ENCODE measurements at places on chromosomes 13 and 19. TPM values are rescaled to one million over a fixed set of nuclear protein-coding genes. Genes with fewer than 3 reads are reported as not detected.

MYADM gene
- polyA plus RNA-seq = 86.3 TPM

ZNF737 gene
- polyA plus RNA-seq = 19.8 TPM

DNA sequence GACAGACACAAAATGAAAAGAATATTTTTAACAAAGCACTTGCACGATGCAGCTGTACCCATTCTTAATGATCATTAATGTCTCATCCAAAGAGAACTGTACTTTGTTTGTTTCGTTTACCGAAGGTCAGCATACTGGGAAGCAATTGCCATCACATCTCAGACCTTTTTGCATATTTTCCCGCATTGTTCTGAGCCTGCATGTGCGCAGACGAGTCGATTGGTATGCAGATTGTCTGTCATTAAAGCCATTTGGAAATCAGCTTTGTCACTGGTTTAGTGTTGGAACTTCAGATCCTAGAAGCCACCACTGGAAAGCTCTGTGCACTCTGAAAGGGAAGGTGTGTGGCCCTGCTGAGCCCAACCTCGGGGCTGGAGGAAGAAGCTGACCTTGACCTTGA lies 15.6 kb downstream of the SPACA7 start:
- DNase-seq = no peak

GRCh38 chr19:47240996-47241918 lies 10.3 kb upstream of the BBC3 start:
- peak; percentile 72 for DNase-seq

GRCh38 chr19:12293777-12294248 lies 870 bp downstream of the ZNF44 start:
- peak; percentile 56 for DNase-seq

- peak; percentile 93 for DNase-seq
Measured at GRCh38 chr19:52336117-52336790, at the start of gene ZNF610. TSS of gene ZNF610 (plus strand) at chr19:52336243. CDS start at chr19:52349173, 12,930 bp downstream.

DNA sequence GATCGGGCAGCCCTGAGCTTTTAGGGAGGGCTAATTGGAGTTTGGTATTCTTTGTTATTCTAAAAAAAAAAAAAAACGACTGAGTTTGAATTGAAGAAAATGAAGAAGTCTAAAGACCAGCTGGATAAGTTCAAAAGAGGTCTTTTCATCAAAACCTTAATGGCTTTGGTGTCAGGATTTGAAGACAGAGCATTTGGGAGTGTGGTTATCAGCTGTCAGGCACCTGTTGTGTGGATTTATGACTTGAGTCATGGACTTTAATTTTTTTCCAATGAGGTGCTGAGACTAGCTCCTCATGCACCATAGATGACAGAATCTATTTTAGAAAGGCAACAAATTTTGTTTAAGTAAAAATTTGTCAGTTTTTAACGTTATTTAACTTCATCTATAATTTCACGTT lies 72.5 kb downstream of the FREM2 start:
- no peak for DNase-seq

GRCh38 chr19:50460161-50460765 lies 16.0 kb upstream of the EMC10 start:
- DNase-seq = no peak

DNA sequence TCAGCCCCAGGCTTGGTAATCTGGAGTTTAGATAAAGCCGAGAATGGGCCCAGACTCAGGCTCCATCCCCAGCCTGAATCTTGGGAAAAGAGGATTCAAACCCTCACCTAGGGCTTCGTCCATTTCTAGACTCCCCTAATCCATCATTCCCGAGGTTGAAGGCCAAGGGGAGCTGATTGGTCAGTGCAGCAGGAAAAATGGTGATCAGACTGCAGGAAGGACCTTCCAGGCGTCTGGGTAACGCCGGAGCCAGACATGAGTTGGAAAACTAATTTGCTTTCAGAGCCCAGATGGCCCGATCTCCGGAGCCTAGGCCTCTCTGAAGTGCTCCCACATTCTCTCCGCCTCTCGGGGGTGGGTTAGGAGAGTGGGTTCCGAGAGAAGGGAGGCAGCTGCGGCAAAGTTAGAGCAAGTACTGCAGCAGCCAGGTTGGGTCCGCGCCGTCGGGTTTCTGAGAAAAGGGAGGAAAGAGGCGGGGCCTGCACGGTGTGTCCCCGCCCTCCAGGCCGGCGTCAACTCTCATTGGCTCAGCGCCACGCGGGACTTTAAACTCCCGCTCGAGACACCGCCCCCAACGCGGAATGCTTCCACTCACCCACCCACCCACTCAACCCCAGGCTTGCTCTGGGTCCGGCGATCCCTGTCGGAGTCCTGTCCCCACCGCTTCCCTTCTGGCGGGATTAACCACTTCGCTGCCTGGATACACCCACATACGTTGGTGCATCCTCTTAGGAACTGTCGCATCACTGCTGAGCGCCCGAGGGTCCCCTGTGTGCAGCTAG lies 788 bp upstream of the RTBDN start:
- DNase-seq = no peak

- DNase-seq = no peak
Measured at GRCh38 chr19:6415591-6416190, 8.9 kb downstream of the KHSRP start.

- DNase-seq = no peak
Measured at GRCh38 chr13:57630661-57631595, 616 bp upstream of the PCDH17 start.

DNA sequence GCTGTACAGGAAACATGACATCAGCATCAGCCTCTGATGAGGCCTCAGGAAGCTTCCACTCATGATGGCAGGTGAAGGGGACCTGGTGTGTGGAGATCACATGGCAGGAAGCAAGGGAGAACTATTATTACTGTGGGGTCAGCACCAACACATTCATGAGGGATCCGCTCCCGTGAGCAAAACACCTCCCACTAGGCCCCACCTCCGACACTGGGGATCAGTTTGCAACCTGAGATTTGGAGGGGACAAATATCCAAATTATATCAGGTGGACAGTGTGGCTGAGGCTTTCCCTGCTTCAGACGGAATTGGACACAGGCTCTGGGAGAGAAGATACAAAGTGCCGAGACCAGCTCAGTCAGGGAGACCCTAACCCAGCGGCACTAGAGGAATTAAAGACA lies 5.7 kb upstream of the ZNF792 start:
- no peak for DNase-seq

- DNase-seq = no peak
Measured at GRCh38 chr19:33624586-33624985, 2.8 kb downstream of the CHST8 start.

DNA sequence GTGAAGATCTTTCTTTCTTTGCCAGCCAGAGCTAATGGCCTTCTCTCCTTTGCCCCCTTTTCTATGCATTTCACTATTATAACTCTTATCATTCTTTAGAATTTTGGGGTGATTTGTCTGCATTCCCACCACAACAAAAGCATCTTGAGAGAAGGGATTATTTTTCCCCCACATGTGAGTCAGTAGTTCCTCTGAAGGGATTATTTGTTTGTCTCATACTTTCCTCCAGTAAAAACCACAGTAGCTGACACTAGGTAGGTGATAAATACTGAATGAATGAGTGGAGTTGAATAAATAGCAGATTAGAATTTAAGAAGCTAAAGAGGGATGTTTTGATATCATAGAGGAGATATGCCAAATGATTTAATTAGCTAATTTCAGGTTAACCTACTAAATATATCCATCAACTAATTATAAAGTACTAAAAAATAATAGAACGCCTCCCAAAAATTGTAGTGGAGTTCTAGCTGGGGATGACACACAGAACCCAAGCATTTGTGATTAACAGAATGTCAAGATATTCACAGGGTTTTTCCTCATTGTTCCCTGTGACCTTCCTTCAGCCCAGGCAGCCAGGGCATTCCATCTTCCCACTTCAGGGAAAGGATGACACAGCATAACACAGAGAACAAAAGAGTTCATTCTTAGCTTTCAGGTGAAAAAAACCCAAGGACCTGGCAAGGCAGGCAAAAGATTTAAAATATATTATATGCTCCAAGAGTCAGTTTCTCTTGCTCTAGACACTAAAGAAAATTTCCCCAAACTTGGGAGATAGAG lies 3.5 kb upstream of the TBC1D4 start:
- no peak for DNase-seq

DNA sequence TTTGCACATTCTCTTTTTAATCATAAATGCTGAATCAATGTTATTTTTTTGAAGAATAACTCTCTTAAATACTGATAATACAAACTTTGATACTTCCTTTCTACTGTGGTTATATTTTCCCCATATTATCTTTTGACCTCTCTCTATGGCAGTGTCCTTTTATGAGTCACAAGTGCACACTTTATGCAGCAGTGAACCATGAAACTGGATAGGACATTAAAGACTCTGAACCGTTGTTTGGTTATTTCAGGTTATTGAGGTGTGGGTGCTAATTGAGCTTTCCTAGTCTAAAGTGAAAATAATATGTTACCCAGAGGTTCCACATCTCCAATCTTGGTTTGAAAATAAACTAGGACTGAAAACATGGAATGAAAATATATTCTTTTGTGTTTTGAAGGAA lies 71.4 kb downstream of the DGKH start:
- no peak for DNase-seq

DNA sequence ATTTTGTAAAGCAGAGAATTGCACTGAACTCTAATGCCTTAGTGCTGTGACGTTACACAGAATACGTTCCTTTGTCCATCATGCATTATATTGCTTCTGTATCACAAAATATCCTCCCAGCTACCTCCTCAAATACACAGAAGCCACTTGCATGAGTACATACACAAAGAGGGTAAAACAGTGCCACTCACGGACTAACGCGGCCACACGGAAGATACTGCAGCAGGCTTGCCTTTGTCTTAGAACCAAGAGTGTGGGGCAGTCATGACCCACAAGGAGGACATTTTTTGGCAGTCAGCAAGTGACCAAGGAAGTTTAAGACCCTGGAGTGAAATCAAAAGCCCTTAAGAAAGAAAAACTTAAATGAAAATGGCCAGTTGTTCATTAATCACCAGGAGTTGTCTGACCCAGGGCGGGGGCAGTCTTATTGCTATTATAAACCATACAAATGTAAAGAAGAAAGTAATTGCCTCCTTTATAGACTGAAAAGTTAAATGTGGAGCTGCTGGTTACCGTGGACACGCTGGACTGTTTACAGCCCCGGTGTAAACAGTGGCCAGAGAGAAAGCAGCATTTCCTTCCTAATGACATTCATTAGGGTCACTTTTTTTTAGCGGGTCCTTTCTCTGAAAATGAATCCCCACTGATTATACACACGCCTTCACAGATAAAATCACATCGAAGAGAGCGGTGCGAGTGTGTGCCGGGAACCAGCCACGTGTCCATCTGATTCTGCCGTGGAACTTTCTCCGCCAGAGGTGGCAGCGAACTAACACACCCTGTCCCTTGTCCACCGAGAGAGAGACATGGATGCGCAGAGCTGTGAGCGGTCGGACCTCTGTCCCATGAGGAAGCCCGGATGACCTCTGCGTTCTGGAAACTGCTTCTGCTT lies 66.8 kb downstream of the SOX1 start:
- no peak for DNase-seq

DNA sequence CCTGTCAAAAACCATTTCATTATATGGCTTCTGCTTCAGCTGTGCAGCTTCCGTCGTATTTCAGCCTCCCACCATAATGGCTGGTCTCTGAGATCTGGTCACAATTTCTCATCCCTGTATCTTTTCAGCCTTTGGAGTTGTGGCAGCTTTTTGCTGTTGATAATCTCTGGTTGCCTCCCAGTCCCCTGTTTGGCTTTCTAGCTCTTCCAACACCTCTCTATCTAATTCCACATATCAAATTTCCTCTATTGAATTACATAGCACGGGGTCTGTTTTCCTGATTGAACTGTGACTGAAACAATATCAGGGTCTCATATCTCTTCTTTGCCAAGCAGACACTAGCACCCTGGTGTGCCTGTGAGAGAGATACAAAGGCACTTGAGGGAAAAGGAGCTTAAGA lies 222.1 kb upstream of the OBI1 start:
- no peak for DNase-seq

DNA sequence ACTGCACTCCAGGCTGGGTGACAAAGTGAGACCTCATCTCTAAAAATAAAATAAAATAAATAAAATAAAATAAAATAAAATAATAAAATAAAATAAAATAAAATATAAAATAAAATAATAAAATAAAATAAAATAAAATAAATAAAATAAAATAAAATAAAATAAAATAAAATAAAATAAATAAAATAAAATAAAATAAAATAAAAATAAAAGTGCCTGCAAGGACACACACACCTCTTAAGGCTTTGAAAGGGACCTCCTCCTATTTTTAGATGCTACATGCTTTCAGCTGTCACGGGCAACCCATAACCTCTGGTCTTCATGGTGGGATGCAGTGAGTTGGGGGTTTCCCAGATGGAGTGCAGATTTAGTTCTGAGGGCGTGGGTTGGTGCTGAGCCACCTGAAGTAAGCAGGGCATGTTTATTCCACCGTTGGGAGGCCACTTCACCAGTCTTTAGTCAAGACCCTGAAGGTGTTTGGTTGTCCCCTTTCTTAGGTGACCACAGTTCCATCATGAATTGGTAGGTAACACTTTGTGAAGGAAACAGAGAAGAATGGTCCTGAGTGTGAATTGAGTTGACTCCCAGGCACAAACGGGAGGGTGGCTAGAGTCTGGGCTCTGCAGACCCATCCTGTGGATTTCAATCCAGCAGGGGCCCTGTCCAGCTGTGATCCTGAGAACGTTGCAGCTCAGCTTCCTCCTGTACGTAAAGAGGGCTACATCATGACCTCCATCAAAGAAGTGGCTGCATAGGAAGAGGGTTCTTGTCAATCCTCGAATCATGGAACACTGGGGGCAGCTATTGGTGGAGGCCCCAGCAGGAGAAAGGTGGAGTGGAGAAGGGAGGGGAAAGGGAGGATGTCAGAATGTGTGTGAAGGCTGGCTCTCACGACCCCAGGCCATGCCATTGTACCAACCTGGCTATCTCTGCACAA lies 234.2 kb downstream of the ZNF536 start:
- no peak for DNase-seq

- DNase-seq = no peak
Measured at GRCh38 chr13:99916366-99917103, 55.0 kb downstream of the ZIC5 start.

GRCh38 chr13:42968906-42969305 lies 23.1 kb downstream of the EPSTI1 start:
- DNase-seq = no peak

- DNase-seq = no peak
Measured at GRCh38 chr13:29978211-29978610, 127.8 kb upstream of the UBL3 start.

- no peak for DNase-seq
Measured at GRCh38 chr19:28670836-28671235, 542.1 kb downstream of the UQCRFS1 start.

DNA sequence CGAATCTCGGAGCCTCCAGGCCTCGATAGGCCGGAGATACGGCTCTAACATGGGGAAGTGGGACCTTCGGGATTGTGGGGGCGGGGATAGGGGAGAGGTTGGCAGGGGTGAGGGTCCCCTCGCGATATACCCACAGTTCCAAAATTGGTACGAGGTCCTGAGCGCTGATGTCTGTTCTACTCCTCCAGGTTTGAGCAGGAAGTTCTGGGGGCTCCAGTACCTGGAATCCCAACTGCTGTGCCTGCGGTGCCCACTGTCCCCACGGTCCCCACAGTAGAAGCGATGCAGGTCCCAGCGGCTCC lies 447 bp downstream of the RBM42 start:
- DNase-seq = no peak

- DNase-seq = no peak
Measured at GRCh38 chr19:35002037-35002535, 2.0 kb downstream of the GRAMD1A start.
